ENCODE measurements at places on chromosomes 3 and 15.

DNA sequence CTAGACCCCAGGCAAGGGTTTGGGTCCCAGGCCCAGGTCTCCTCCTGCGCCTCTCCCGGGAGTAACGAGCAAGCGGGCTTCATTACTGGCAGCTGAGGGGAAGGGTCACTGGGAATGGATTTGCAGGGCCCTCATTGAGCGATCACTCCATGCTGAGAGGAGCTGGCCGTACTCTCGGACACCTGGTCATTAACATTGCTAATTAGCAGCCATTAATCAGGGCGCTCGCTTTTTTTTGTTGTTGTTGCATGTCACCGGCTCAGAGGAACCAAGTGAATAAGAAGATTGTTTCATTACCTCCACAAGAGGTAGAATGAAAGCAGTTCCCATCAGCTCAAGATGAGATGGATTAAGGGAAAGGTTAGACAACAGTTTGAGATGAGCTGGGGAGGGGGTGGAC, 293.0 kb upstream of the ATP11B start:
- H3K4me1 ChIP-seq: no peaks in the 10 kb centered on the region
- no peak overlapping the region for H3K27ac ChIP-seq
- DNase-seq: no peak
- H3K27me3 ChIP-seq: no peaks in the 10 kb centered on the region
- no peaks in the 10 kb centered on the region for H3K36me3 ChIP-seq
- H3K4me3 ChIP-seq: no peak overlapping the region

- no peaks in the 10 kb centered on the region for H3K27me3 ChIP-seq
- H3K4me3 ChIP-seq: no peak overlapping the region
- no peaks in the 10 kb centered on the region for H3K36me3 ChIP-seq
- DNase-seq: no peak
Observed at GRCh38 chr3:63390710-63391230, 112.7 kb downstream of the SYNPR start.

DNA sequence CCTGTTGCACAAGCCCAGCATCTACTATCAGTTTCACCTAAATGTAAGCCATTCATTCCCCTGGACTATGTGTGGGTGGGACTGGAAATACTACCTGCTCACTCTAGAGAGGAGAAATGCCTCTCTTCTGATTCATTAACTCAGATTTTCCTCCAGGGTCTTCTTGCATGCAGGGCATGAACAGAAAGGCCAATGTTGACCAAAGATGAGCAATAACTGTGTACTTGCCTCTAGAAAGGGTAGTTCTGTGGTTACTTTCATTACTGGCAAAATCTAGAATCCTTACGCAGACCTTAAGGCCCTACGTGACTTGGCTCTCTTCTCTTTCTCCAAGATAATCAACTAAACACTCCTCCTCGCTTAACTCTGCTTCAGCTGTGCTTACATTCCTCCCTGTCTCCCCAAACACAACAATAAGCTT, 81.4 kb upstream of the PSMD6 start:
- no peak for DNase-seq
- H3K27me3 ChIP-seq: no peaks in the 10 kb centered on the region
- no peaks in the 10 kb centered on the region for H3K4me1 ChIP-seq
- H3K36me3 ChIP-seq: no peaks in the 10 kb centered on the region

DNA sequence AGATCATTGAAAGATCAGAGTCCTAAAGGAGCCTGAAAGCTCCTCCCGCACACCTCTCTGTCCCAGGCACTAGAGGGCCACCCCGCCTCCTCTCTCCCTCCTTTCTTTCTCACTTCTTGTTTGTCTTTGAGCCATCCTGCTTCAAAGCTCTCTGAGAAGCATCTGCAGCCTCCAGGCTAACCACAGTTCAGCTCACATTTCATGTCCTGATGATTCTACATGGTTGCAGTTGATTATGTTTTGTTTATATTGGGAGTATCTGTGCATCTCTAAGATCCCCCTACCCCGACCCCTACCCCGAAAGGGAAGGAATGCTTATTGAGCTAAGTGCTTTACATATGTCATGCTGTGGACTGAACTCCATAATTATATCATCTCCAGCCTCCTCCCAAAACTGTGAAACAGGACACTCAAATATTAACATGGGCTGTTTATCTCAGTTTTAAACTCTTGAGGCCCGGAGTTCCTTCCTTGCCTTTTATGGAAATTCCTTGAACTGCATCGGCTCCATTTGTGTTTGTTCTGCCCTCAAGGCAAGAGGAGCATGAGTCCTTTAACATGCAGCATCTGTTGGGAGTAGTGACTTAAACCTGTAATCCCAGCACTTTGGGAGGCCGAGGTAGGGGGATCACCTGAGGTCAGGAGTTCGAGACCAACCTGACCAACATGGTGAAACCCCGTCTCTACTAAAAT, 30.9 kb downstream of the MGLL start:
- DNase-seq: peak; percentile 33
- no peaks in the 10 kb centered on the region for H3K36me3 ChIP-seq
- H3K4me1 ChIP-seq: no peaks in the 10 kb centered on the region
- peak overlapping the region; percentile 54 for H3K27ac ChIP-seq
- H3K27me3 ChIP-seq: no peaks in the 10 kb centered on the region

GRCh38 chr3:48473617-48473952, 27.0 kb downstream of the ATRIP start:
- peak overlapping the region; percentile 96 for H3K27ac ChIP-seq
- H3K27me3 ChIP-seq: no peaks in the 10 kb centered on the region
- no peak for DNase-seq
- H3K36me3 ChIP-seq: no peaks in the 10 kb centered on the region
- peak overlapping the region; percentile 57 for H3K4me3 ChIP-seq
